HEK293T (cell line): ENCODE measurements at places on chromosomes 3 and 15.

DNA sequence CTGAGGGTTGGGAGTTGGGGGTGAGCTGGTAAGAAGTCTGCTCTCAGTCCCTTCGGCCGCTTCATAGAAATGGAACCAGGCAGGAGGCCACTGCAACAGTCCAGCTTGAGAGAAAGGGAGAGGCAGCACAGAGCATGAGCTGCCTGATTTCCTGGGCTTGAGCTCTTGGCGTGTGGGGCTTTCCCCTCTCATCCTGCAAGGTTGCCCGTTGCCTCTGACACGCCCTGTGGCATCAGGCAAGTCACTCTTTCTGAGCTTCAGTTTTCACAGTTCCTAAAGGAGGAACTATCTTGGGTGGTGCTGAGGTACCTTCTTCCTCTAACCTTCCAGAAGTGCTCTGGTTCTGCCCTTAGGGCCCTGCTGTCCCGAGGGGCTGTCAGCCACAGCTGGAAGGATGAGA, 4.9 kb downstream of the MESP2 start:
- DNase-seq = no peak

DNA sequence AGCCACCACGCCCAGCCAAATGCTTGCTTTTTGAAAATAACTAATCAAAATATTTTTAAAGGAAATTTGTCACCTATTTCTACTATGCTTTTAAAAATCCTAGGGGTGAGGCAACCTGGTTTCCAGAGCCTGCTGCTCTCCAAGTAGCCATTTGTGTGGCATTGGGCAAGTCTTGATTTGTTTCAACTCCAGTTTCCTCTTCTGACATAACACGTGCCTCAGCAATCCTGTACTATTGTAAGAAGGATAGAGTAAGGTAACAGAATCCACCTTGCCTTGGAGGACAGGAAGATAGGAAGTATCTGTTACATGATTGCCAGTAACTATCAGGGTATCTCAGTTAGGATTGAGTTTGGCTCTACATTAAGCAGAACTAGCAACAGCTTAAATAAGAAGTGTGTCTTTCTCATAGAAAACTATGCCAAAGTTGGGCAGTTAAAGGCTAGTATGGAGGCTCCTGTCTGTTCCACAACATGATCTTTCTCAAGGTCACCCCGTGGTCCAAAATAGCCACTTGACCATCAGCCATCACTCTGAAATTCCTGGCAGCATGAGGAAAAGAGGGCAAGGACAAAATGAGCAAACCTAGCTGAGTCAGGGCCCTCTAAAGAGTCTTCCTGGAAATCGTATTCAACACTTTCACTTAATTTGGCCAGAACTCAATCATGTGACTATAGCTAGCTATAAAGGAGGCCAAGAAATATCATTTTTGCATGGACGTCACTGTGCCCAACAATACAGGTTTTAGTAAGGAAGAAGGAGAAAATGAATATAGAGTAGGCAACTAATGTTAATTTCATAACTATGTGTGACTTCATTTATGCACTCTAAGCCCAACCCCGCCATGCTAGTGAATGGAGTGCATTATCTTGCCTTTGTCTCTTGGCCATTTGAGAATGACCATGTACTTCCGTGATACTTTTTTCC, 66.1 kb downstream of the HMG20A start:
- no peak for DNase-seq

DNA sequence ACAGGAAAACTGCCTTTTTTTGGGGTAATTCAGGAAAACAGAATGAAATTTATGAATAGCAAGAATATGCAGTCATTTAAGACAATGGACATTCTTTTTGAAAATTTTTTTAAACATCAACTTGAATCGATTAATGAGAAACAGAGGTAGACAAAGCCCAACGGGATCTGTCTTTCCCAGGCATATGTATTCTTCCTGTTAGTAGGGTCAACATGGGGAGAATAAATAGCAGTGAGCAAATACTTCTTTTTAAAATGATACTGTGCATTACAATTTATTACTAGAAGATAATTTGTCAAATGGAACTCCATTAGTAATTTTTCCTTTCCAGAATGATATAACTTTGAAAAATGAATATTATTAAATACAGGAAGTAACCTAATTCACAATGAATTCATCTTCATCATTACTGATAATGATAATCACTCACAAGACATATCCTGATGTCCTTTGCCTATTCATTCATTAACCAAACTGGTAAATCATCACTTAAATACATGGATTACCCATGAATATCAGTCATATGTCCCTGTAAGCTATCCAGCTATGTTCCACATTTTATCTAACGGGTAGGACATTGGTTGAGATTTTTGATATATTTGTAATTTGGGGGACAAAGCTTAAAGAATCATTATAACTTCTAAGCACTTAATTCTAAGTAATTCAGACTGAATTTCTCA, 209.2 kb upstream of the CDIN1 start:
- no peak for DNase-seq

GRCh38 chr15:70023064-70023768, 74.5 kb downstream of the TLE3 start:
- no peak for DNase-seq

- no peak for DNase-seq
Observed at GRCh38 chr3:71160785-71161546, 422.6 kb downstream of the FOXP1 start.

GRCh38 chr3:12832350-12833221, 8.8 kb downstream of the RPL32 start:
- no peak for DNase-seq

GRCh38 chr3:107641572-107642307, 119.0 kb downstream of the BBX start:
- DNase-seq = no peak

GRCh38 chr3:57224856-57225255, 2.7 kb upstream of the APPL1 start:
- no peak for DNase-seq

GRCh38 chr3:10408680-10409079, 87.8 kb upstream of the SEC13 start:
- no peak for DNase-seq

- no peak for DNase-seq
Observed at GRCh38 chr3:46893763-46894162, 16.2 kb downstream of the PTH1R start.

DNA sequence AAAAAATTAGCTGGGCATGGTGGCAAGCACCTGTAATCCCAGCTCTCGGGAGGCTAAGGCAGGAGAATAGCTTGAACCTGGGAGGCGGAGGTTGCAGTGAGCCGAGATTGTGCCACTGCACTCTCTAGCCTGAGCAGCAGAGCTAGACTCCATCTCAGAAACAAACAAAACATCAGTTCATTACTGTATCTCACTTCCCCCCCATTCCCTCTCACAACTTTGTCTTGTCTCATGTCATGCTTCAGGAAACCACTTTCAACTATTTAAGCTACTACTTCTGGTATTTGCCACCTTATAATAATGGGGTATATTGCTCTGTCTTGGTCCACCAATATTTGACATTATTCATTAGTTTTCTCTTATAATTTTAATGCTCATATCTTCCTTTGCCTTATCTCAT, 26.2 kb downstream of the PIK3CA start:
- DNase-seq = no peak

GRCh38 chr3:156429125-156429524, 125.8 kb downstream of the SSR3 start:
- no peak for DNase-seq

GRCh38 chr3:195170496-195170895, 100.5 kb downstream of the XXYLT1 start:
- DNase-seq = no peak

DNA sequence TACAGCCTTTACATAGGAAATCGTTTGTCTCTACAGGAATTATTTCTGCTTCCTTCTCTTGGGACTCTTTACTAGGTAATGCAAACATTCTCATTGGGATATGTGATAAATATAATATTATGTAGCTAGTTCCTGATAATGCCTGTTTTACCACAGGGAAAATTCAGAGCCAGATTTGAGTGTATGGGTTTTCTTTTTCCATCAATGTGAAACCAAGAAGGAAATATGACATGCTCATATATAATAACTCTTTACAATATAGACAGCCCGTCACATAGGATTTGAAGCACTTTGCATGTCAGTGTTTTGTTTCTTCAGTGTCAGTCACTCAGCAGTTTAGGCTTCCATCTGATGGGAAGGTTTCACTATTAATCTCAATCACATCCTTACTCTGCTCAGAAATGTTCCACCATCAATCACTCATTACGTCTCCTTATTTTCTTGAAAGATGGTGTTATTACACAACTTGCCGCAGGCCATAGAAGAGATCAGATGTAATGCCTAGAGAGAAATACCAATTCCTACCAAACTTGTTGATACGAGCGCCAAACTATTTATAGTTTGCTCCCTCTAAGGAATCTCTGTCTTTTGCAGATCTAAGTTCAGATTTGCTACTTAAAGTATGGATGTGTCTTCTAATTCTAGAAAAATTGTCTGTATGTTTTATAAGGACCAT, 314.8 kb downstream of the DIPK2A start:
- DNase-seq = no peak

- no peak for DNase-seq
Observed at GRCh38 chr3:31581660-31582059, 48.9 kb downstream of the STT3B start.

GRCh38 chr15:81419332-81419943, 45.4 kb upstream of the TMC3 start:
- DNase-seq = peak; percentile 68

- DNase-seq = no peak
Observed at GRCh38 chr3:74643636-74644035, 29.2 kb upstream of the CNTN3 start.

DNA sequence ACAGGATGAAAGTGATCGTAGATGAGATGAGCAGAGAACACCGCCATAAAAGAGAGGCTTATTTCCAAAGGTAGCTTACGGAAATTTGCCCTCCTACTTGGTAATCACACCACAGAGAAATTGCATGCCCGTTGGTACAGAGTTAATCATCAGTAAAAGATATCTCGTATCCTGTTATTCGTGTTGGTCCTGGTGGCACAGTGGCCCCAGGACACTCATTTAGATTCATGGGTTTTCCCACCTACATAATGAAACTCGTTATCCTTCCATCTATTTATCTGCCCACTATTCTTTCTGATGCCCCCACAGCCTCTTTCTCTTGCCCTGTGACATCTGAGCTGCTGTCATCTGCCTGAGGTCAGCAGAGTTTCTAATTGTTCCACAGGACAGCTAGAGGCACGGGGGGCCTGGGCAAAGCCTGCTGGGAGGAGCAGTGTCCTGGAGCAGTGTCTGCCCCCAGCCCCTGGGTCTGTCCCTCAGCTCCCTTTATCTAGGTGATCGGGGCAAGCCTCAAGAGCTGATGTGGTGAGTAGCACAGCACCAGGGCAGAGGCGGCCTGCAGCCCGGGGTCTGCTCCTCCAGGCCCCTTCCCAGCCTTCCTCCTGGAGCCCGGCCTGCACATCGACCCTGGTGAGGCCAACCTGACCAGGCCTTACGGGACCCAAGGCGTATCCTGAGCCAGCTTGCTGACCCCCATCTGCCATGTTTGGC, 42.2 kb downstream of the PXYLP1 start:
- no peak for DNase-seq

GRCh38 chr15:84023636-84024035, 211.9 kb upstream of the GOLGA6L4 start:
- peak; percentile 39 for DNase-seq

DNA sequence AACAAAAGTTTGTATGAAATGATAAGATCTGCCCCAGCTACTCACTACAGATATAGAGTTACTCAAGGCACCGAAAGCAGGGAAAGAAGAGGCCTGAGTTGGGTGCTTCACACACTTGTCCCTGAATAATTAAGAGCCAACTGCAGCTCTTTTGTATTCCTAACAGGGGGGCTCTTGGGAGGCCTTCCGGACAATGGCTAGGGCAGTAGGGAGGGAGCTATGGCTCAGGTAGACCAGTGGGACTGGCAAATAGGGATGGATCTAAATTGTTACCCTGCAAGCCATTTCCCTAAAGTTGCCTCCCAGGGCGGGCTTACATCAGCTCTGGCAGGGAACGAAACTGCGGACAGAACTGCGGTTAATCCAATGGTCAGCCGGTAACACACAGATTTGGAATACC, 6.2 kb downstream of the SEMA5B start:
- DNase-seq = no peak

- DNase-seq = no peak
Observed at GRCh38 chr15:83747050-83747717, 93.3 kb downstream of the ADAMTSL3 start.

DNA sequence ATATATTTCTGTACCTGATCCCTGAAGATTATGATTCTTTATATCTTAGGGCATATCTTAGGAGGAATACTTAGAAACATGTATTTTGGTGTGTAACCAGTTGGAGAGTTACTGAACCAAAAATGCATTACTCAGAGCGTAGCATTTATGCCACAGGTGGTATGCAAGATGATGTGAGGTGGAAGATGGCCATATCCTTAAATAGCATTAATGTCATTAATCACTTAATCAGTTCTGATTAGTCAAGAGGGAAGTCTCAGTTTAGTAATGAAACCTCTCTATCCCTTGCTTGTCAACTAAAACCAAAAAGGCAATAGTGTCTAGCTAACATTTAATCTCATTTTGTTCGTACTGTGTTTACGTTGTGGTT, 130.5 kb upstream of the PHLDB2 start:
- DNase-seq = no peak

GRCh38 chr15:47384776-47385175, 332.5 kb upstream of the SEMA6D start:
- DNase-seq = no peak

DNA sequence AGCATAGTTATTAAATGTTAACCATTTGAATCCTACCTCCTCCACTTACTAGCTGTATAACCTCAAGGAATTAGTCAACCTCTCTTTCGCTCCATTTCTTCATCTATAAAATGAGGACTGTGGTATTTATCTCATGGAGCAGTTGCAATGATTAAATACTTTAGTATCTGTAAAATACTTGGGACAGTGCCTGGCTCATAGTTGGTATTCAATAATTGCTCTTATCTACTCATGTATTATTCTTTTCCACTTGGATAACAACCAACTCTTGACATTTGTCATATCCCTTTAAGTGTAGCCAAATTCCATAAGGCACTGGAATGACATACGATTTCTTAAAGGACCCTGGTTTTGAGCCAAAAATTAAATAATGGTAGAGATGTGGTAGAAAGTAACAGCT, 72.0 kb downstream of the FSIP1 start:
- DNase-seq = no peak

GRCh38 chr3:45417930-45418847, 29.8 kb downstream of the LARS2 start:
- DNase-seq = no peak

DNA sequence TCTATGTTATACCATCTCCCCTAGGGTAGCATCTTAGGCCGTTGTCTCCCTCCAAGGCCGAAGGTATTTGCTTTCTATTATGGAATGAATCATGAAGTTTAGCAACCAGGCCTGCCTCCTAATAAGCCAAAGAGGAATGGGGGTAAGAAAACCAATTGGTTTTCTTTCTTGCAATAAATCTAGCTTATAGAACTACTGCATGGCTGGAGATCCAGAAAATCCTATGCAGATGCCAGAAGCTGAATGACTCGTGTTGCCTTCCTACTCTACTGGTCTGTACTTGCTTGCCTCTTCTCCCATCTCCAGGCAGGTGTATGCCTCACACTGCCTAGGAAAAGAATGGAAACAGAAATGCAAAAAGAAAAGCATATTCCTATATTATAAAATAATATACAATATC, 31.1 kb upstream of the IL16 start:
- DNase-seq = no peak
